ENCODE measurements at places on chromosomes 13 and 19.

DNA sequence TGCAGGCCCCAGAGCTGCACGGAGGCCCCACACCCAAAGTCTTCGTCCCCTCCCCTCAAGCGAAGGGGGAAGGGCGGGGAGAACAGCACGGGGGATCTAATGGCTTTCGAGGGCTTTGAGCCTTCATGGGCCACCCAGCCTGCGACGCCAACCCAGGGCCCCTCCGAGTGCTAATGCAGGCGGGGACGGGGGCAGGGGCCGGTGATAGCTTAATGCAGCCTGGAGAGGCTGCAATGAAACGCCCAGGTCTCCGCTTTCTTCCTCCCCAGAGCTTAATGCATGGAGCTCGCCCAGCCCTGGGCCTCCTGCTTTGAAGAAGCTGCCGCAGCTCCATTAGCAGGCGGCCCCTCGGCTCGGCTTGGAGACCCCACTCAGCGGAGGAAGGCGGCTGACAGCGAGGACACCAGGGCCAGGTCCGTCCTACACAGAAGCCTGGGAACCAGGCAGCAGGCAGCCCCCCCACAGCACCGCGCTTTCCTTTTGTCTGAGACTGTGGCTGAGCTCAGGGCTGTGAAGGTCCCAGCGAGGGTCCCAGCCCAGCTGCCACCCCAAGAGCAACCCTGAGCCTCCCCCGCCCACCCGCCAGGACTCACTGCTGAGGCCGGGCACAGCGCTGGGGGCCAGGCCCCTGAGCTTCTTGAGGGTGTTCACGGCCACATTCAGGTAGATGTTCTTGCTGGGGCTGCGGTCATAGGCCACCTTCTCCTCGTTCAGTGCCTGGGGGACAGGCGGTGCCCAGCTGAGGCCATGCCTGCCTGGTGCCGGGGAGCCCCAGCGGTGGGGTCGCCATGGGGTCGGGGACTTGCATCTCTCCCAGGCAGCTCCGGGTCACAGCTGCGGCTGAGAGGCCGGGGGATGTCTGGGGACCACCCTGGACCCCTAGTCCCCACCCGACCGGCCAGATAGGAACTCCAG is 7.5 kb upstream of the ATP8B3 start:
- DNase-seq = no peak

GRCh38 chr19:778910-779653 is 18.2 kb upstream of the PTBP1 start:
- no peak for DNase-seq

- DNase-seq = no peak
These were observed 53.6 kb downstream of the NWD1 start for GRCh38 chr19:16773259-16773658.

DNA sequence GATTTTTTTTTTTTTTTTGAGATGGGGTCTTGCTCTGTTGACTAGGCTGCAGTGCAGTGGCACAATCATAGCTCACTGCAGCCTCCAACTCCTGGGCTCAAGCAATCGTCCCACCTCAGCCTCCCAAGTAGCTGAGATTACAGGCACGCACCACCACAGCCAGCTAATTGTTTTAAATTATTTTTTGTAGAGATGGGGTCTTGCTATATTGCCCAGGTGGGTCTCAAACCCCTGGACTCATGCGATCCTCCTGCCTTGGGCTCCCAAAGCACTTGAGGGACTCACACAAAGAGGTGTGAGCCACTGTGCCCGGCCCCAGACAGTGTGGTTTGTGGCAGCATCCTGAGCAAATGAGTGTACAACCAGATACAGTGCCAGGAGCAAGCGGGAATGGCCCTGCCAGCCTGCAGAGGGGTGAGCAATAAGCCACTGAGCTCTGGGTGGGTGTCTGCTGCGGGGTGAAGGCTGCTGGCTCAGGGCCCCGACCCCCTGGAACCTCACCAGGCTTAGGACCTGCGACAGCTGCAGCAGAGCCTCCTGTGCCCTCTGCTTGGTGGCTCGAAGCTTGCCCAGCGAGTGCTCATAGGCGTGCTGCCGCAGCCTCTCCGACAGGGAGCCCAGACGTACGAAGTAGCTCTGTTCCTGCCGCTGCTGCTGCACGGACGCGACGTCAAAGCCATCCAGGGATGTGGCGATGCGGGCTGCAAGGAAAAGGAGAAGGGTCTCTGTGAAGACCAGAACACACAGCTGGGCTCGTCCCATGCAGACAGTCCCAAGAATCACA is 15.9 kb upstream of the TICAM1 start:
- no peak for DNase-seq

DNA sequence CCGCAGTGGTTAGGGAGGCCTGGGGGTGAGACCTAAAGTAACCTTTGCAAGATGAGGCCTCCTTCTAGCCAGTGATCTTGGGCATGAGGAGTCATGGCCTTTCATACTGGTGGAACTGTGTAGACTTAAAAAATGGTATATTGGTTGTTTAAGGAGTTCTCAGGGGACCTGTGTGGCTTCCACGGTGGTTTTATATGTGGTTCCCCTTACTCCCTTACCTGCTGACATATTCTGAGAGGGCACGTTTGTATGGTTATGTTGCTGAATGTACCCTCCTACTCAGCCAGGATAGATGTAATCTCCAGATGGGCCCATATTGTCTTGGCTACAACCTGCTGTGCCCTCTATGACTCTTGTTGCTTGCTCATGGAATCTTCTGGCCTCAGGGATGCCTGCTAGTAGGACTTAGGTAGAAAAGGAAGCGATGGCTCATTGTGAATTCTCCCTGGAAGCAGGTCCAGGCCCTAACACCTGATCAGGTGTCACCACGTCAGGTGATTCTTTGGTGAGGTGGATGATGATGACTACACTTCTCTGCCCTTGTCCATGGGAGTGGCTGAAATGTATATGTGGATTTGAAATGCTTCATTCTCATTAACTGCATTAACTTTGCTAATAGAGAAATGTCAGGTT is 1.8 kb downstream of the ZNF460 start:
- no peak for DNase-seq

DNA sequence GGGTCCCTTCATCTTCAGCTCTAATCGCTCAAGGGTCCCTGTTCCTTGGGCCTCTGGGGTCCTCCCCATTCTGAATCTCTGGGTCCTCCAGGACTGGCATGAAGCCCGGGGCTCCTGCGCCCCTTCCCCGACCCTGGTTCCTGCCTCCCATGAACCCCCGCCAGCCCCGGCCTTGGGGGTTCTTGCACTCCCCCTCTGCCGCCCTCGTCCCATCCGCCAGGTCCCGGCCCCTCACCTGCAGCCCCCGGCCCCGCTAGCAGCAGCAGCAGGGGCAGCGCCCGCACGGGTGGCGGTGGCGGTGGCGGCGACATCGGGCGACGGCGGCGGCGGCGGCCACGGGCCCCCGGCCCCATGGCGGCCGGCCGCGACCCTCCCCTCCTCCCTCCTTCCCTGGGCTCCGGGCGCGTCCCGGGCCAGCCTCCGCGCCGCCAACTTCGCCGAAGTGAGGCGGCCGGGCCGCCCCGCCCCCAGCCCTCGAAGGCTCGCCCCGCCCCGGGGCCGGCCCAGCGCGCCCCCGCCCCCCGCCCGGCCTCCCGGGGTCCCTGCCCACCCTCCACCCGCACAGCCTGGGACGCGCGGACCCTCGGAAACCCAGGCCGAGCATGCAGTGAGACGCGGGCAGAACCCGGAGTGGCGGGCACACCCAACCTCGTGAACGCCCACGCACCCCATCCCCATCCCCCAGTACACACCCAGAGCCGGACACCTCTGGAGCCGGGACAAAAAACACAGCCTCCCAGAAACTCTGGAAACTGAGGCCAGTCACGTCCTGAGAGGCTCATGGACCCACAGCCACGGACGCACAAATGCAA is at the start of gene NOTCH3:
NOTCH3 (minus strand) TSS at position 443 of the 812 bp plus-strand sequence; CDS start at position 353, 90 bp downstream.
- DNase-seq = no peak

GRCh38 chr19:54141356-54141755 is 3.8 kb downstream of the CNOT3 start:
- DNase-seq = no peak

DNA sequence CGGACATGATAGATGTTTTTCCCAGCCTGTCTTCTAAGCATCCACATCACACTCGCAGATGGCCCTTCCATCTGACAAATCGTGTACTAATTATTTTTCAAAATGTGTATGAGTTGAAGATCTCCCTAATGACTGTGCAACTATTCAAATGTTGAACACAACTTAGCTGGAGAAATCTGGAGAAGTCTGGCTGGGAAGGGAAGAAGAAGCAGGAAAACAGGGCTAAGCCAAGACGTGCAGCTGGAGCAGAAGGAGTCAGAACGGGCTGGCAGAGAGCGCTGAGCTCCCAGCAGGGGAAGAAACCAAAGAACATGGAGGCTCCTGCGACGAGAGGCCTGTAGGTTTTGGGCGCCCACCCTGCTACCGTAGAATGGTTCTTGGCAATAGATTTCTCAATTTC is 13.2 kb upstream of the LATS2 start:
- DNase-seq = no peak

DNA sequence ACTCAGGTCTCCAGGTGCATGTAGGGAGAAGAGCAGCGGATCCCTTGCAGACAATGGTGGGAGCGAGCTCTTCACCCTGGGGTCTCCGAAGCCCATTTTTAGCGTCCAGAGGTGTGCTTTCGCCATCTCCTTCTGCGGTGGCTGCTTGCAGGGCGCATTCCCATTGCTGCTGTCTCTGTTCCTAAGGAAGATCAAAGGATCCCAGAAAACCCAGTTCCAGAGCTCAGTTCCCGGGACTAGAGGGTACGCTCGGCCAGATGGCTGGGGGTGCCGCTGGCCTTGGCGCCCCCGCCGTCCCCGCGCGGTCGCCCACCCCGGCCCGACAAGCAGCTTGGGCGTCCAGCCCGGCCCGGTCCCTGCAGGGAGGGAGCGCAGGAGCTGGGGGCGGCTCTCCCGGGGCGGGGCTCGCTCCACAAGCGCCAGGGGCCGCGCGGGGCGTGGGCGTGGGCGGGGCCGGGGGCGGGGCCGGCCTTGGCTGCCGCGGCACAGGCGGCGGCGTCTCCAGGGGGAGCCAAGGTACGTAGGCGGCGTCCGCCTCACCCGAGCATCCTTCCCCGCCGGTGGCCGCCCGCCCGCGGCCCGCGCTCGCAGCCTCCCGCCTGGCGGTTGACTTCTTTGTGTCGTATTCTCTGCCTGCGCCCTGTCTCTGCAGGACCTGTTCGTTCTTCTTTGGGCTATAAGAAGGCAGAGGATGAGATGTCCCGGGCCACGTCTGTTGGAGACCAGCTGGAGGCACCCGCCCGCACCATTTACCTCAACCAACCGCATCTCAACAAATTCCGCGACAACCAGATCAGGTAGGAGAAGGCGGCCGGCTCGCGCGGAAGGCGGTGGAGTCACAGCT is 96.8 kb downstream of the ATP8A2 start:
- DNase-seq = no peak

- no peak for DNase-seq
These were observed 36.8 kb upstream of the C1QTNF9 start for GRCh38 chr13:24272452-24273161.

- DNase-seq = no peak
These were observed 10.9 kb downstream of the FXYD5 start for GRCh38 chr19:35165200-35166058.

- DNase-seq = no peak
These were observed at the start of gene FFAR2 for GRCh38 chr19:35447606-35448469. TSS of gene FFAR2 (plus strand) at chr19:35448257. CDS start at chr19:35449715, 1,458 bp downstream.

- DNase-seq = no peak
These were observed 34.9 kb upstream of the POMP start for GRCh38 chr13:28623782-28624706.

DNA sequence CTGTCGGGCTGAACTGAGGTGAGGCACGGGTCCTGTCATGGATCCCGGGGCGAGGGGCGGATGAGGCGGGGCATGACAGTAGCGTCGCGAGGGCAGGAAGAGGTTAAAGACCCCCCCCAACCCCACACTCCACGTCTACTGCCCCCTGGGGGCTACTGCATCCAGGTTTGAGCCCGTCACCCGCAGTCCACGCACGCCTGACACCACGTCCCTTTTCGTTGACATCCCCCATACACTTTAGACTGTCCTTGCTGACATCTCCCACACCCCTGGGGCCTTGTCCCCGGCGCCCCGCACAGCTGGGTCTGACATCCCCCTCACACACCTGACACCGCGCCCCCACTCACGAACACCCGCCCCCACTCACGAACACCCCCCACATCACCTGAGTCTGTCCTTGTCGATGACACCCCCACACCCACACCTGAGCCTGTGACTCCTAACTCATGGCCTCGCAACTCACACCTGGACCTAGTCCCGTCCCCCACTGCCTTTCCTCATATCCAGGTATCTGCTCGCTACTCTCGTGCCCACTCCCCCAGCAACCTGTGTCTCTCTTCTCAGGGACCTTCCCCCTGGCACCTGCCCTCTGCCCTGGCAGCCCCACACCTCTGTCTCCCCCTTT is 416 bp downstream of the SLC25A42 start:
- no peak for DNase-seq

GRCh38 chr13:80462037-80462436 is 121.1 kb upstream of the SPRY2 start:
- DNase-seq = no peak

- DNase-seq = no peak
These were observed 59.0 kb downstream of the DGKH start for GRCh38 chr13:42107421-42107820.

DNA sequence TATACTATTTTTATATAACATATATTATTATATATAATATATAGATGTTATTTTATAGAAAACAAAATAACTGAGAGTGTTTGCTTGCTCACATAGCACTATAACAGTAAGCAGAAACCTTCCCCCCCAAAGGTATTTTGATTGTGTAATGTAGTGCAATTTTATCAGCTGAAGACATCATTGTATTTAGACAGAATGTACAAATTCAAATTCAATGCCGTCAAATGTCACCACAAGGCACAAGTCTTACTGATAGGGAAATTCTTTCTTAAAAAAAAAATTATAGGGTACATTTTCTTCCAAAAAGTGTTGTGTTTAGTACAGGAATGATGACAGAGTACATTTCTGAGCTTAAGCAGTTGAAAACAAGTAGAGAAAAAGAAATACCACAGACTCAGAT is 1147.1 kb upstream of the SPRY2 start:
- no peak for DNase-seq

All from stimulated activated CD4-positive, alpha-beta T cell treated with anti-CD3 and anti-CD28 coated beads, Interleukin-15, amount 100 ng/mL, for 1 hour (primary cell).